ENCODE measurements at places on chromosomes 13 and 19.

DNA sequence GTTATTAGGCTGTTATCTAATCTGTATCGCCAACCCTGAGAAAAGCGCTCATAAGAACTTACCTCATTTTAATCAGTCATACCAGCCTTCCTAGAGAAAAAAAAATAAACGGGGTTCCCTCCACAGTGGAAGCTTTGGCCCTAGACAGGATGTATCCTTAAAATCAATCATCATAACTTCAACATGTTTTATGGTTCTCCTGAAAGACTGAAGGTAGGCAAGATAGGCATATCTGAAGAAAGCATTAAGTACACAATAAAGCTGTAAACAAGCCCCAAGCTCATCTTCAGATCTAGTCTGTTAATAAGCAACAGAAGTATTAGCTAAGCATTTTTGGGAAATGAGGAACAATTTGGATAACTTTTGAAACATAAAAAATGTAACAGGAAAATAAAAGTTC lies 18.7 kb upstream of the SERP2 start:
- DNase-seq, result no peak

GRCh38 chr19:3481241-3482090 lies 1.1 kb upstream of the SMIM24 start:
- no peak for DNase-seq

DNA sequence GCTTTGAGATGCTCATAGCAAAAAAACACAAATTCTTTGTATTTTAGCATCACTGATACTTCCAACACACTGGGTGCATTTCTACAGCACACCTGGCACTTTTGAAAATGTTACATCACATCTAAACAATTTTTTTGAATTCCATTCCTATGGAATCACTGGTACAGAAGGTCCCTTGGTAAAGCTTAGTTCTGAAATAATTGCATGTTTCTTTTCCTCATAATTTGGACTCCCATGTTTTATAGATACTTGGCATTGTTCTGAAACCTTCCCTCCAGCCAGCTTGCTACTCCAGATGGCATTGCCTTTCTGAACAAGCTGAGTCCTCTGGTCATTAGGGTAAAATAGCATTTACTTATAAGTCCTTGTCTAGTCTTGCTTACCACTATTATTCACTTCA lies 481.3 kb upstream of the GPC6 start:
- no peak for DNase-seq

DNA sequence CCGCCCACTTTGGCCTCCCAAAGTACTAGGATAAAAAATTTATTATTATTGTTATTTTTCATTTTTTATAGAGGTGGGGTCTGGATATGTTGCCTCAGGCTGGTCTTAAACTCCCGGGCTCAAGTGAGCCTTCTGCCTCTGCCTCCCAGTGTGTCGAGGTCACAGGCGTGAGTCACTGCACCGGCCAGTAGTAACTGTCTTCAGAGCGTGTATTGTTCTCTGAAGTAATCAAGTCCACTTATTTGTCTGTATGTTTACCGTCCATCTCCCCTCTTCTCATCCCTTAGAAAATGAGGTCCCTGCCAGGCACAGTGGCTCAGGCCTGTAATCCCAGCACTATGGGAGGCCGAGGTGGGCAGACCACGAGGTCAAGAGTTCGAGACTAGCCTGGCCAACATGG lies 18.2 kb upstream of the SULT2B1 start:
- no peak for DNase-seq

DNA sequence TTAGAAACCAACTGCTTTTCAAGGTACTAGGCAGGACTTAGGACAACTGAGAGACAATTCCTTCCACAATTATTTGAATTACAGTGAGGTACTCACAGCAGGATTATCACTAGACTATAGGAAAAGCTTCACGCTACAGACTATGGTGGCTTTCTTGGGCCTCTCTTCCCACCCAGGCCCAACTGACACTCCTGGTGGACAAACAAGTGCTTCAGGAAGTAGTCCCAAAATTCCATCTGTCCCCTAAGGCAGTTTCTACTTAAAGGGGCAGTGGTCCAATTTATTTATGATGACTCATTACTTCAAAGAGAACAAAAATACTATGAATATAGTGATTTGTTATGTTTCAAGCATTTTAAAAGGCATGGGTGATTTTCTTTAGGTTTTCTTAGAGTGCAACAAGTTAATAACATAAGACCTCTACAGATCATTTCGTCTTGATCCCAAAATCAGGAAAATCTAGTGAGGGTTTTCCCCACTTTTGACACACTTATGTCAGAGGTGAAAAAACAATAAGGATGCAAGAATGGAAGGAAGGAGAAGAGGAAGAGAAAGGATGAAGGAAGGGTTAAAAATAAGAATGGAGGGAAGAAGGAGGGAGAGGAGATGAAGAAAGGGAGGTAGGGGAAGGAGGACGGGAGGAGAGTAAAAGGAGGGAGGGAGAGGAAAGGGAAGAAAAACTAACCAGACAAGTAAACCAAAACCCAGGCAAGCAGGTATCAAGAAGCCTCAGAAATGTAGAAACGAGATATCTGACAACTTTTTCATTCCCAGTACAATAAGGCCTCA lies 100.7 kb downstream of the SERP2 start:
- DNase-seq, result no peak

- peak; percentile 84 for DNase-seq
Observed at GRCh38 chr19:55165952-55166529, 372 bp downstream of the DNAAF3 start.

GRCh38 chr13:113633485-113633873 lies 24.5 kb downstream of the ATP4B start:
- no peak for DNase-seq

- DNase-seq, result peak; percentile 89
Observed at GRCh38 chr13:43303033-43303729, 279.8 kb downstream of the DNAJC15 start.

DNA sequence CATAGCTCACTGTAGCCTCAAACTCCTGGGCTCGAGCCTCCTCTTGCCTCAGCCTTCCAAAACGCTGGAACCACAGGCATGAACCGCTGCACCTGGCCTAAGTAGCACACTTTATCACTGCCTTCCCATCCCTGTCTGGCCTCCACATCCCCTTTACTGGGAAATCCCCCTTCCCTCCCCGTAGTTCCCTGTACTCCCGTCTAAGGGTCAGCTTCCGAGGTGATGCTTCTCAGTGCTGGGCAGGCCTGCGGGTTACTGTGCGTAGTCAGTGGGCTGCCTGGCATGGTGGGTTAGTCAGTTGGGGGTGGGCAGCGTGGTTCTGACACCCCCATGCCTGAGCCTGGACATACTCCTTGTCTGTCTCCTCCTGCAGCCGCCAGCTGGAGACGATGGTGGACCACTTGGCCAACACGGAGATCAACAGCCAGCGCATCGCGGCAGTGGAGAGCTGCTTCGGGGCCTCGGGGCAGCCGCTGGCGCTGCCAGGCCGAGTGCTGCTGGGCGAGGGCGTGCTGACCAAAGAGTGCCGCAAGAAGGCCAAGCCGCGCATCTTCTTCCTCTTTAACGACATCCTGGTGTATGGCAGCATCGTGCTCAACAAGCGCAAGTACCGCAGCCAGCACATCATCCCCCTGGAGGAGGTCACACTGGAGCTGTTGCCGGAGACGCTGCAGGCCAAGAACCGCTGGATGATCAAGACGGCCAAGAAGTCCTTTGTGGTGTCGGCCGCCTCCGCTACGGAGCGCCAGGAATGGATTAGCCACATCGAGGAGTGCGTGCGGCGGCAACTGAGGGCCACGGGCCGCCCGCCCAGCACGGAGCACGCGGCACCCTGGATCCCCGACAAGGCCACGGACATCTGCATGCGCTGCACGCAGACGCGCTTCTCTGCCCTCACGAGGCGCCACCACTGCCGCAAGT lies 8.4 kb downstream of the PLEKHF1 start:
- no peak for DNase-seq

DNA sequence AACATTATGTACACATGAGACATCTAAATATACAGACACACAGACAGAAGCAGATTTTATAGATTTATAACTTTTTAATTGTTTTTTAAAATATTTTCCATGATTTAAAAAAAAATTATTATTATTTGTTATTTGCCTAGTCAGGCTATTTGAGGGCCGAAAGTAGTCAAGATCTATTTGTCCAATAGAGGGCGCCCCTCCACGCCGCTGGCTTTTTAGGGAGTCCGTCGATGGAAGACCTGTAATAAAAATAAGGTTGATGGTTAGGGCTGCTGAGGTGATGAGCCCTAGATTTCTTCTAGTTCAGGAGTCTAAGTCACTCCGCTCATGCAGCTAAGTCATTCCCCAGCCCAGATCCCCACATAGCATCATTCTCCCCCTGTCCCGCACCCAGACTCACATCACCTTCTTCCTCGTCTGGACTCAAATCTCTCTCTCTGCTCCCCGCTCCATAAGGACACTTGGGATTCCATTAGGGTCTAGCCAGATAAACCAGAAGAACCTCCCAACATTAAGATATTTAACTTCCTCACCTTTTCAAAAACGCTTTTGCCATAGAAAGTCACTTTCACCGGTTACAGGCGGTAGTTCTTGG lies 33.9 kb upstream of the CEACAM21 start:
- peak; percentile 63 for DNase-seq

DNA sequence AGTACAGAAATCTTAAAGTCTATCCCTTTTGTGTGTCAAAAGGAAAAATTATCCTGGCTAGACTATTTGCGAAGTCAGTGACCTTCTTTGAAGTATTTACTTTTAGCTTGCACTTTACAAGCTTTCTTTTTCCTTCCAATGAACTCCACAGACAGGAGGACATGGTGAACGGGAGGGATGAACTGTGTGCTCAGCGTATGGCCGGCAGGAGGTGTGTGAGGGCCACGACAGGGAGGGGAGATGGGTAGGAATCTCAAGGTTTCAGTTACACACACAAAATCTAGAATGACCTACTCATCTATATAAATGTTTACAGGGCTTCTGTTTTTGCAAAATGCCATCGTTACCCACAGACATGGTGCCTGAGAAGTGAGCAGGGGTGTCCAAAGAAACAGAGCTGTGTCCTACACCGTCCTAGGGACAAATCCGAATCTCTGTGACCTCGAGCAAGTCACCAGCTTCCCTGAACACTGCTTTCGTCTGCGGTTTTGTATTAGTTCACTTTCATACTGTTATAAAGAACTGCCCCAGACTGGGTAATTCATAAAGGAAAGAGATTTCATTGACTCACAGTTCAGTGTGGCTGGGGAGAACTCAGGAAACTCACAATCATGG lies 537.2 kb downstream of the LIG4 start:
- DNase-seq, result peak; percentile 48

DNA sequence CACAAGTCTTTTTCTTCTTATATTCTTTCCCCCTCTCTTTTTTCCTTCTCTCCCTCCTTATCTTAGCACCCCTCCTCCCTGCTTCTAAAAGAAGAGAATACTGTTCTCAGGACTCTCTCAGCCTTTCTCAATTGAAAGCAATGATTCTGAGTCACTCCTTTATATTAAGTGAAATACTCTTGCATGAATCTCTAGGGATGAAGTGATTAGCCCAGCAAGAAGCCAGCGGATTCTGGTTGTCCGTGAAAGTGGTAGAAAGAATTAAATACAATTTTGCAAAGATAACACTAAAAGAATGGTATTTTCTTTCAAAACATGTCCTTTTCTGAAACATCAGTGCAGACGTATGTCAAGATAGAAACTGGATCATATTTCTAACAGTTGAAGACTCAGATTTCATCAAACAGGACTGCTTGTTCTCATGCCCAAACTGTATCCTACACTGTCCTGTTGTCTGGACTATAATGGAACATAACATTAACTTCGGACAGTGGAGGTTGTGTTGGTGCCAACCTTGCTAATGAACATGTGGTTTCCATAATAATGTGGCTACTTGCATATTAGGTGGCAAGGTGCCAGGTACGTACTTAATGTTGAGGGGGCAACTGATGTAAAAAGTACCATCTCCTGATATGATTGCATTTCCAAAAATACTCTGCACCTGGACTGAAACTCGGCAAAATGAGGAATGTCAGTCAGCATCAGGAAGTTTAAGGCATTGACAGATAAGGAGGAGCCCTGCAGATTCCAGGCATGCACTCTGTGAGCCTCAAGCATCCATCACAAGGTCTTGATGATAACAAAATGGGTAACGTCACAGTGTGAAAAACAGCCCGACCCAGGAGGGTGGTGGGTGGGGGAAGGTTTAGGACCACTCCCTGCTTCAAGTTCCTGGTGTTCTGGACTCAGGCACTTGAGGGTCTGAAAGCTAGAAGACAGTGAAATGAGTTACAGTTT lies 357.2 kb downstream of the DLEU7 start:
- peak; percentile 66 for DNase-seq

DNA sequence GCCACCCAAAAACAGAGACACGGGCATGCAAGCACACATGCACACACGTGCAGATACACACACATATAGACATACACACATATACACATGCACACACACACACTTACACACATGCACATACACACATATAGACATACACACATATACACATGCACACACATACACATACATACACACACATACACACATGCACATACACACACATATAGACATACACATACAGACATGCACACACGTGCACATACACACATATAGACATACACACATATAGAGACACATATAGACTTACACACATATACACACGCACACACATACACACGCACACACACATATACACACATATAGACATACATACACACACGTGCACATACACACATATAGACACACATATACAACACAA lies 92.1 kb downstream of the GADD45B start:
- no peak for DNase-seq

GRCh38 chr19:3176715-3177501 lies 1.7 kb upstream of the S1PR4 start:
- DNase-seq, result no peak

DNA sequence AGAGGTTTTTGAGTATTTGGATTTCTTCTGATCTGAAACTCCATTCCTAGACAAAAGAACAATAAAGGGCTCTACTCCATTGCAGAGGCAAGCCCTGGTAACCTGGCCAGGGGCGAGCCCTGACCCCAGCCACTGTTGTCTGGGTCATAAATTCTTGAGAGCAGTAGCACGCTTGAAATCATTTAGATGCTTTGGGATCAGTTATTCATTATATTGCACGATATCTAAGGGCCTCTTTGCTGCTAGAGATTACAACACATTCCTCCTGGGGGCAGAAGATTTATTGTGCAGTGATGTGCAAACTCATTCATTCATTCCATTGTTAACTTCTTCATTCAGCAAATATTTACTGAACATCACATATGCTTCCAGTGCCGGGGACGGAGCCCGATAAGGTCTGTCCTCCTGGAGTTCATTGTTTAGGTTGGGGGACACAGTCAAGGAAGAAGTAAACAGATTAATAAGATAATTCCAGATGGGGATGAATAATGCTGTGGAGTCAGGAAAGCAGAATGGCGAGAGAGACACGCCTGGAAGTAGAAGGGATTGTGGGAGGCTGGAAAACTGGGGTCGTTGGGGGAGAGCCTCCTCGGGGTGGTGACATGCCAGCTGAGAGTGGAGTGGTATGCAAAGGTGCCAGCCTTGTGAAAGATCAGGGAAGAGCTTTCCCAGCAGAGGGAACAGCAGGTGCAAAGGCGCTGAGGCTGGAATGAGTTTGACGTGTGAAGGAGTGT lies 34.9 kb downstream of the SIPA1L3 start:
- no peak for DNase-seq

GRCh38 chr19:35296644-35297514 lies 4.9 kb downstream of the MAG start:
- no peak for DNase-seq

- no peak for DNase-seq
Observed at GRCh38 chr13:24564881-24565280, 52.3 kb upstream of the PARP4 start.
